ENCODE measurements at places on chromosomes 3 and 15. TPM values are rescaled to one million over a fixed set of nuclear protein-coding genes. Genes with fewer than 3 reads are reported as not detected.

ATP13A4 gene
- 41.2 TPM for polyA plus RNA-seq

PLD1 gene
- 99.1 TPM for polyA plus RNA-seq

PPARG gene
- polyA plus RNA-seq, result 40.3 TPM

HRG gene
- polyA plus RNA-seq, result not detected

SLCO2A1 gene
- 1.6 TPM for polyA plus RNA-seq

TARS3 gene
- 5.7 TPM for polyA plus RNA-seq

GRCh38 chr3:127685708-127686511 lies 13.2 kb downstream of the ABTB1 start:
- H3K36me3 ChIP-seq, result peaks cover 13% of the 10 kb centered on the region
- H3K4me3 ChIP-seq, result no peak overlapping the region
- no peak overlapping the region for H3K27ac ChIP-seq
- DNase-seq, result no peak
- H3K27me3 ChIP-seq, result no peaks in the 10 kb centered on the region
- H3K4me1 ChIP-seq, result no peaks in the 10 kb centered on the region

DNA sequence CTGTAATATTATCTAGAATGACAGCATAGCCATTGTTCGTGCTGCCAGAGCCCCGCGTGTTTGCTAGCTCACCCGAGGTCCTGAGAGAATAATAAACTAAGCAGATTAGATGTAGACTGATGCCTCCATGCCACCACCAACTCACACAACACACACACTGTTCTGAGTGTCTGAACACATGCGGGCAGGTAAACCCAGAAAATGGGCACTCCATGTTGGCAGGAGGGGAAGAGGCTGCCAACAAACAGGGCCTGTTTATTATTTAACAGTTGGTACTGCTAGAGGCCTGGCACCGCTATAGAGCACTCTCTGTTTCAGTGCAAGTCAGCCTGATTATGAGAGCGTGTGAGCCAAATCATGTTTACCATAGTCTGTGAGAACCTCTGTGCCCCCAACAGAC lies 299.0 kb downstream of the ZBTB20 start:
- no peak for DNase-seq
- H3K27ac ChIP-seq, result peak overlapping the region; percentile 0
- no peak overlapping the region for H3K4me3 ChIP-seq
- no peaks in the 10 kb centered on the region for H3K27me3 ChIP-seq
- no peaks in the 10 kb centered on the region for H3K4me1 ChIP-seq
- H3K36me3 ChIP-seq, result no peaks in the 10 kb centered on the region

DNA sequence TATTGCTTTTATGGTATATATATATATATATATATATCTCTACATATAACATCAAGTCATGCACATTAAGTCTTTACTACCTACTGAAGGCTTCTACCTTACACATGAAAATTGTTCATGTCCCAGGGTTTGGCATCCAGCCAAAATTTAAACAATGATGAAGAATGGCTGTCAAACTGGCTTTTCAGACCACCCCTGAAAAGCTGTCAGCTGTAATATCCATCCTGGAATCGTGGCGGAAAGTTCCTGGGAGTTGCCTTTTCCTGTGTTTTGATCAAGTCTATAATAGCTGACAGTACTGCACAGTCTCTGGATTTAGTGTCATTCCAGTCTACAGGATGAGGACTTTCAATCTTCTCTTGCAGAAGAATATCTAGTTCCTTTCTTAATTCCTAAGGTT lies 48.3 kb downstream of the DHX36 start:
- peaks cover 17% of the 10 kb centered on the region for H3K36me3 ChIP-seq
- no peaks in the 10 kb centered on the region for H3K4me1 ChIP-seq
- DNase-seq, result no peak
- no peak overlapping the region for H3K4me3 ChIP-seq
- no peaks in the 10 kb centered on the region for H3K27me3 ChIP-seq

- no peaks in the 10 kb centered on the region for H3K4me1 ChIP-seq
- no peak overlapping the region for H3K4me3 ChIP-seq
- DNase-seq, result no peak
- H3K36me3 ChIP-seq, result no peaks in the 10 kb centered on the region
- no peak overlapping the region for H3K27ac ChIP-seq
Observed at GRCh38 chr3:186287711-186288110, 74.3 kb downstream of the DGKG start.

DNA sequence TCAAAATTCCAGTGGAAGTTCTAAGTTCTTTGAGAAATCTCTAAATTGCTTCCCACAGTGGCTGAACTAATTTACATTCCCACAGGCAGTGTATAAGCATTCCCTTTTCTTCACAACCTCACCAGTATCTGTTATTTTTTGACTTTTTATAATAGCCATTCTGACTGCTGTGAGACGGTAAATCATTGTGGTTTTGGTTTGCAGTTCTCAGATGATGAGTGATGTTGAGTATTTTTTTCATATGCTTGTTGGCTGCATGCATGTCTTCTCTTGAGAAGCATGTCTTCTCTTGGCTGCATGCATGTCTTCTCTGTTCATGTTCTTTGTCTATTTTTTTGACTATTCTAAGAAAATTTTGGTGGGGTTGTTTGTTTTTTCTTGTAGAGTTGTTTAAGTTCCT lies 499.6 kb upstream of the CCDC54 start:
- no peak overlapping the region for H3K4me3 ChIP-seq
- no peak for DNase-seq
- no peaks in the 10 kb centered on the region for H3K4me1 ChIP-seq
- H3K27me3 ChIP-seq, result no peaks in the 10 kb centered on the region
- no peaks in the 10 kb centered on the region for H3K36me3 ChIP-seq
- no peak overlapping the region for H3K27ac ChIP-seq

DNA sequence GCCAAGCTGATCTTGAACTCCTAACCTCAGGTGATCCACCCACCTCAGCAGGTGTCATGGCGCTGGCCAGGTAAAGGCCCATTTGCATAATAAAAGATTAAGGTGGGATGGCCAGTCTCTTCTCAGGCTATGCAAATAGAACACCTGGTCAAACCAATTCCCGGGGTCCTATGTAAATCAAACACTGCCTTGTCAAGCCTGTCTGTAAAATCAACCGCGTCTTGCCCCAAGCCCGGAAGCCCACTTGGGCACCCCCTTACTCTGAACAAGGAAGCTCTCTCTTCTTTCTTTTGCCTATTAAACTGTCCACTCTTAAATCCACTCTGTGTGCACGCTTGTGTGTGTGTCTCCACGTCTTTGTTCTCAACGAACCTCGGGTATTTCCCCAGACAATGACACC lies 13.0 kb upstream of the POC1A start:
- H3K4me3 ChIP-seq, result no peak overlapping the region
- no peak for DNase-seq
- no peaks in the 10 kb centered on the region for H3K27me3 ChIP-seq
- H3K4me1 ChIP-seq, result peaks cover 8% of the 10 kb centered on the region
- no peaks in the 10 kb centered on the region for H3K36me3 ChIP-seq

DNA sequence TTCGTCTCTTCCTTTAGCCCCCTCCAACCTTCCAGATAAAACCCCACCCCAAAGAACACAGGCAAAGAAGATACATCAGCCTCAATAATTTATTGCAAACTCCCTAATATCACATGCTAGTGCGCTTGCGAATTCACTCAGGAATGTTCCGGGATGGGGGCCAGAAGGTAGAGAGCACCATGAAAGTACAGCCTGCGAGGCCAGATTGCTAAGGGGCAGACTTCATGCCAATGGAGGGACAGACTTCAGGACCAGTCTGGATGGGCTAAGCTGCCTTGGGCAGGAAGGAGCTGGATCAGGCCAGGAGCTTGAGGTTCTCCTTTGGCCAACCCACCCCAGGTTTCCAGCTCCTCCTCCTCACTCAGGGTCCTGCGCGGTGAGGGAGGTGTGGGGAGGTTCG lies 13.4 kb downstream of the CIDEC start:
- no peaks in the 10 kb centered on the region for H3K27me3 ChIP-seq
- H3K4me3 ChIP-seq, result no peak overlapping the region
- no peaks in the 10 kb centered on the region for H3K36me3 ChIP-seq
- no peak overlapping the region for H3K27ac ChIP-seq

DNA sequence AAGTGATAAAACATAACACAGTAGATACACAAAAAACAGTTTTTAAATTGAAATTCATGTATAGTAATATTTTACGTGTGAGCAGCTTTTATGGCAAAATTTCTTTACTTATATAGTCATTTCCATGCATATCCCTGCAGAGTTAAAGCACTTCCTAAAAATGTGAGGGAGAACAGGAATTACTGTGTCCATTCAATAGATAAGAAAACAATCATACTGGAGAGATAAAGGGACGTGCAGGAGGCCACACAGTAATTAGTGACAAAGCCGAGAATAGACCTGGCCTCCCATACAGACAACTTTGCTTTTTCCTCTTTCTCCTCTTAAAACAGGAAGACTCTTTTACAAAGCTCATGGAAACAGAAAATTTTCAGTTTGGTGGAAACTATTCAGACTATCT lies 247.5 kb downstream of the CDIN1 start:
- H3K36me3 ChIP-seq, result no peaks in the 10 kb centered on the region
- no peak for DNase-seq
- H3K27me3 ChIP-seq, result no peaks in the 10 kb centered on the region
- H3K4me1 ChIP-seq, result no peaks in the 10 kb centered on the region
- H3K4me3 ChIP-seq, result no peak overlapping the region

DNA sequence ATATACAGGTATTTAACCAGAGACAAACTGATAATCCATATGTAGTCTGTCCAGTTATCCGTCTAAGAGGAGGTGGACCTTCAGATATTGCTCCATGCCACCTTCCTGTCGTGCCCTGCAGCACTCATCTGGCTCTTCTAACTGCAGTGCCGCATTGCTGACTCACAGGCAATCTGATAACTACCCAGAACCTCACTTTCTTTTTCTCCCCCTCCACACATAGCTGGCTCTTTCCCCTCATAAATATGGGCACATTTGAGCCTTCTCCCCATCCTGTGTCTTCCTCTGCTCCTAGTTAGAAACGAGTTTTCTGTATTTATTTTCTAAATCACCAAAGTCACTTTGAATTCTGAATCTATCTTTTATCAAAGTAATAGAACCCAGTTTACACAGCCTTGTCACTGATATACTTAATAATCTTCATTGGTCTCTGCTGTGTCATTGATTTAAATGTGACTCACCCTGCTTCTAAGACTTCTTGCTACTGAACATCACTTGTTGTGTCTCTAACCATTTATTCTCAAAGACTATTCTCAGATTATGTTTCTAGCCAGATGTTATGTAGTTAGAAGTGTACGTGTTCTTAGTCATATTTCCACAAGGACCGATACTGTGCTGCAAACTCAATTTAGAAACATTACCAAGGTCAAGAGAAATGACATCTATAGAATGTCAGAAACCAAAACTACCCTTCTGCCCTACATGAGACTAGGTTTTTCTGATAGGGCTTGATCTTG lies 17.4 kb upstream of the KCNMB2 start:
- no peak for DNase-seq
- H3K4me1 ChIP-seq, result no peaks in the 10 kb centered on the region
- no peaks in the 10 kb centered on the region for H3K36me3 ChIP-seq
- no peaks in the 10 kb centered on the region for H3K27me3 ChIP-seq
- H3K27ac ChIP-seq, result no peak overlapping the region
- peak overlapping the region; percentile 15 for H3K4me3 ChIP-seq

- no peak overlapping the region for H3K4me3 ChIP-seq
- no peaks in the 10 kb centered on the region for H3K4me1 ChIP-seq
- H3K27ac ChIP-seq, result no peak overlapping the region
- H3K27me3 ChIP-seq, result no peaks in the 10 kb centered on the region
Observed at GRCh38 chr15:53746101-53746500, 13.4 kb downstream of the WDR72 start.

DNA sequence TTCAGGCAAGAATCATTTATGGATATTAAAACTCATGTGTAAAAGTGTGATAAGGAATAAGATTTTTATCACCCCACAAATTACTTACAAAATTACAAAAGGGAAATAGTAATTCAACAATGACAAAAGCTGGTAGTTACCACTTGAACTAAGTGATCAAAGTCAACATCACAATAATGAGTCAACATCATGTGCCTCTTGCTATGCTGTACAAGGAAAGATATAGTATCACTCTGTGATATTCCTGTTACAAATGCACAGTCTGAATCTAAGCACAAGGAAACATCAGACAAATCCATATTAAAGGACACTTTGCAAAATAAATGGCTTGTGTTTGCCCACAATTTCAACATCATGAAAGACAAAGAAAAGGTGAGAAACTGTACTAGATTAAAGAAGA lies 90.5 kb upstream of the PLCL2 start:
- no peak overlapping the region for H3K27ac ChIP-seq
- H3K4me3 ChIP-seq, result no peak overlapping the region
- H3K4me1 ChIP-seq, result no peaks in the 10 kb centered on the region
- no peaks in the 10 kb centered on the region for H3K36me3 ChIP-seq
- H3K27me3 ChIP-seq, result no peaks in the 10 kb centered on the region

GRCh38 chr3:39130693-39131265 lies 22.6 kb downstream of the CSRNP1 start:
- no peaks in the 10 kb centered on the region for H3K27me3 ChIP-seq
- no peak overlapping the region for H3K4me3 ChIP-seq
- H3K4me1 ChIP-seq, result peaks cover 17% of the 10 kb centered on the region
- H3K36me3 ChIP-seq, result no peaks in the 10 kb centered on the region

DNA sequence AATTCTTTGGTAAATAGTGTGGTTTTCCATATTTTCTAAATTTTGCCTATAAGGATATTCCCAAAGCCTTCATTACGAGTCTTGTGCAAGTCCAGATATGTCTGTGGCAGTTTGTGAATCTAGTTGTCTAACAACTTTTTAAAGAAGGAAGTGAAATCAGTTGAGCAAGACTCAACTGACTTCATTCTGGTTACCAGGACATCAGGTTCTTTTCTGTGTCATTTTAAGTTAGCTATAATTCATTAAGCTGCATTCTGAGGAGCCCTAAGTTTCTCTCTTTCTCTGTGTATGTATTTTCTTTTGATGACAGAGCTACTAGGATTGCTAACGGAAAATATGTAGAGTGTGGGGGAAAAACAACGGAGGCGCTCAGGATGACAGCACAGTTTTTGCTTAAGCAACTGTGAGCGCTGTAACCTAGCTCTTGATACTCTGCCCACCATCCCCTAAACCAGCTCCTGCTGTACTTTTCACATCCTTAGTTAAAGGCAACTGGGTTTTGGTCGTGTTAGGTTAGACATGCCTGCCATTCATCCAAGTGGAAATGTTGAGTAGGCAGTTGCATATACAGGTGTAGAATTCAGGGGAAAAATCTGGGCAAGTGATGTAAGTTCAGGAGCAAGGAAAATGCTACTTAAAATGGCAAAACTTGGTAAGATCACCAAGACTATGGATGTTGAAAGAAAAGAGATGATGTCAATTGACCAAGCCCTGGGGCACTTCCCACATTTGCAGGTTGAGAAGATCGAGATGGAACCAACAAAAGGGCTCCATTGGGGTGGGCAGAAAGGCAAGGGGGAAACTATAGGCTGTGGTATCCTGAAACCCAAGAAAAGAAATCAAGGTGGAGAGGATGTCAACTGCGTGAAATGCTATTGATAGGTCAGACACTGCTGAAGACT lies 9.2 kb downstream of the MFSD1 start:
- no peak overlapping the region for H3K27ac ChIP-seq
- H3K4me3 ChIP-seq, result no peak overlapping the region
- H3K36me3 ChIP-seq, result peaks cover 18% of the 10 kb centered on the region
- DNase-seq, result no peak
- no peaks in the 10 kb centered on the region for H3K27me3 ChIP-seq

DNA sequence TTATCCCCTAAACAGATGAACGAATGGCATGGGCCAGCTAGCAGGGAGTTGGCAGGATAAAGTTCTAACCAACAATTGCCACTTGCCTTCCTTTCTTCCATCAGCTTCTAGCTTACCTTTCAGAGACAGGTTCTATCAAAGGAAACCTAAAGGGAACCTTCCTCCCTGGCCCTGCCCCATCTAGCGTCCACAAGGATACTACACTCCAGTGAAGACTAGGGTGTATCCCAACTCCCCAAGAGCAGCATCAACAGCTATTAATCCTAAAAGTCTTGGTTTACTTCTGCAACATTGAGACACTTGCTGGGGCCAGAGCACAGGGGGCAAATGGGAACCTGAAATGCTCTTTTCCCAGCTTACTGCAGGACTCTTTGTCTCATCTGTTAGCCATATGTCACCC lies 37.0 kb upstream of the TMC3 start:
- no peaks in the 10 kb centered on the region for H3K36me3 ChIP-seq
- no peak overlapping the region for H3K27ac ChIP-seq
- no peak overlapping the region for H3K4me3 ChIP-seq
- H3K4me1 ChIP-seq, result no peaks in the 10 kb centered on the region

Measured in small intestine (tissue), 16 donors.